Stimulated activated CD8-positive, alpha-beta memory T cell treated with anti-CD3 and anti-CD28 coated beads, Interleukin-15, amount 100 ng/mL, for 24 hours (primary cell): ENCODE measurements at places on chromosomes 13 and 19.

GRCh38 chr19:35045667-35046300 lies 4.3 kb downstream of the HPN start:
- no peak for DNase-seq

DNA sequence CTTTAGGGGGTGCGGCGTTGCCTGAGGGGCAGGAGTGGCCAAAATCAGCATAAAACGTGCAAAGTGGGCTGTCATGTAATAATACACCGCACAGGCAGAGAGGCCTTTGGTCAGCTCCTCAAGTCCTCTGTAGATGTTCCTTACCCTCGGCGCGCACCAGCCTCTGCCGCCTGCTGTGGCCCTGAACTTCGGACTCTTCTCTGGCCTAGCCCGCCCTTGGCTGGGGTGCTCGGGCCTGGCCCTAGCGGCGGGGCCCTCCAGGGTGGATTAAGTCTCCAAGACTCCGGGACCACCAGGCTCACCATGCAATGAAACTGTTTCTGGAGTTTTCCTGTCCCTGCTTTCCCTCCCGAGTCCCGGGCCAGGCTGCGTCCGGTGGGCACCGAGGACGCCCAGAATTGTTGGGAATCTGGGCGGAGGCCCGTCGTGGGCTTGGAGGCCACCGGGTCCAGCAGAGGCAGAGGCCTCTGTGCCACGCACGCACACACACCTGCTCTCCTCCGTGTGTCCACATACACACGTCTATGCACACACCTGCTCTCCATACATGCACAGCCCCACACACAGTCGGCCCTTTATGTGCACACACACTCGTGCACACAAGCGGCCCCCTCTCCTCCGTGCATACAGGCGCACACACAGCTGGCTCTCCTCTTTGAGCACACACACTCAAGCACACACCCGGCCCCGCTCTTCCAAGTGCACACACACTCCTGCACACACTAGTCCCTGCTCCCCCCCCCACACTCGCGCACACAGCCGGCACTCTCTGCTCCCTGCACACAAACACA lies 1.5 kb upstream of the TFDP1 start:
- no peak for DNase-seq

GRCh38 chr19:38697197-38697596 lies 47.1 kb downstream of the CAPN12 start:
- DNase-seq, result no peak

- DNase-seq, result peak; percentile 43
Observed at GRCh38 chr19:58346961-58347929, 6.0 kb downstream of the A1BG start.

- DNase-seq, result no peak
Observed at GRCh38 chr19:368630-369024, 24.0 kb upstream of the MIER2 start.

DNA sequence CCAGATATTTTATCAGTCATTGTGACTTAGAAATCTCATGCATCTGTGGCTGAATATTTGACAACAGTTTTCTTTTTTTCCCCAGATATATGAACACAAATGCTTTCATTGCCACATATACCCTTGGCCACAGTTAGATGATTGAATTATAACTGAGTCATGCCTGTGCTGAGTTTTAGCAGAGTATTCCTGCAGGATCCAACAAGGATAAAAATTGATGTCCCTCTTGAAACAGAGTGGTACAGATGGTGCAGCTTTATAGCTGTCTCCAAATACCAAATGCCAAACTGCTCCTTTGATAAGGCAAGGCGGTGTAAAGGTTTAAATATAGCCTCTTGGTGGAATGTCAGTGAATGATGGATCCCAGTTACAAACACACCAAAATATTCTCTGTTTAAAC lies 428.5 kb downstream of the GPC6 start:
- DNase-seq, result no peak
